ENCODE measurements at places on chromosomes 7 and 10.

GRCh38 chr10:121063744-121064143, 212.6 kb downstream of the WDR11 start:
- DNase-seq, result no peak

- DNase-seq, result no peak
These were observed 111.6 kb downstream of the ARHGAP22 start for GRCh38 chr10:48493083-48493871.

- no peak for DNase-seq
These were observed 135.5 kb downstream of the BICC1 start for GRCh38 chr10:58648131-58648530.

DNA sequence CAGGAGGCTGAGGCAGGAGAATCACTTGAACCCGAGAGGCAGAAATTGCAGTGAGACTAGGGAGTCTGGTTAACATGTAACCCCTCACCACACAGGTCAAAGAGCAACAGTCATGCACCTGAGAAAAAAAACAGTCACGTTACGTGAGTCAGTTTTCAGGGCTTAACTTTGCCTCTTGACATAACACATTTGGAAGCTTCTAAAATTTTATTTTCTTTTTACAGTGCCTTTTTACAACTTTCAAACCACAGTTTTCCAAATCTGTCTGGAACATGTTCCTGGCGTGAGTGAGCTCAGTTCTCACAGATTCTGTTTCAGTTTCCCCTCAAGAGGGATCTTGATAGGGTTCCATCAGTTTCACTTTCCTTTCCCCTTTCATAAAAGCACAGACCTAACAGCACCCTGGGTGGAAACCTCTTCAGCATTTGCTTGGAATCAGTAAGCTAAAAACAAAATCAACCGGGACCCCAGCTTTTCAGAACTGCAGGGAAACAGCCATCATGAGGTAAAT, 4.4 kb downstream of the IFIT3 start:
- peak; percentile 76 for DNase-seq

GRCh38 chr7:151167197-151167961, at the start of gene GBX1:
Gene GBX1 (minus strand): TSS chr7:151167694. CDS start chr7:151167548, 146 bp downstream.
- DNase-seq, result no peak

- DNase-seq, result no peak
These were observed 82.4 kb upstream of the CHST15 start for GRCh38 chr10:124175701-124176348.

DNA sequence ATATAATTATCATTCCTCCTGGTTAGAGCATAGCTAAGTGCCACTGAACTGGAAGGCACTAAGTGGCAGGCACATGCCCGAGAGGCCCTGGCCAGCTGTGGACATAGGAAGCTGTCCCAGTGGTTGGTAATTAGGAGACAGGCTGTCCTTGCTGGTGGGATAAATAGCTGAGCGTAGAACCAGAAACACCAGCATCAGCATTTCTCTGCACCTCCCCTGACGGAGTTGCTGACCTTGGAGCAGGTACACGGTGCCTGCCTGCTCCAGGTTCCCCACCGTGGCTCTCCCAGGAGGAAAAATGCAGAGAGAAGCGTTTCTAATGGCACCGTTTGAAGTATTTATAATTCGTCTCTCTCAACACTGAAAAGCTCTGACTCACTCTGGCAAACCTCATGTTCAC, 5.6 kb upstream of the ABLIM1 start:
- no peak for DNase-seq

DNA sequence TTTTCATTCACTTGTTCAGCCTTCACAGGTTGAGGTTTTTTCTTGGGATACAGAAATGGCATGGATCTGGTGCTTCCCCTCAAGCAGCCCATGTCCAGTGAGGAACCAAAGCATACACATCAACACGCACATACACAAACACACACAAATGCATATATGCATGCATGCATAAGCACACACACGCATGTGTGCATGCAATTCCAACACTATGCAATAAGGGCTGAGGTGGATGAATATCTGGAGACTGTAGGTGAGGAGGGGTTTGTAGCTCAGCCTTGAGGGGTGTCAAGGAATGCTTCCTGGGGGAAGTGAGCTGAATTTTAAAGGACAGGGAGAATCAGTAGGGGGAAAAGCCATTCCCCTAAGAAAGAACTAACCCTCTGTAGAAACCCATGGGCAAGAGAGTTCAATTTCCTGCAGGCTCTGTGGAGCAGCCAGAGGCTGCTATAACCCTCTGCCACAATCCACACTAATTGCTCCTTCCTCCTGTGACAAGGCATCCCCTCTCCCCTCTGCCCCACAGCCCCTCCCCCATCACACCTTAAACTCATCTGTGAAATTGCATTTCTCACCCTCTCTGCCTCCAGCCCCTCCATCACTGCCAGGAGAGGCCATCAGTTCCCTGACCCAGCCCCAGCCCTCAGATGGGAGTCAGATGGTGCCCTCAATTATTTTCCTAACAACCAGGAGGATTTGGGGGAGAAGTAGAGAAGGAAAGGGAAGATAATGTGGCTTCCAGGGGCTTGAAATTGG, 316.4 kb downstream of the RPS24 start:
- DNase-seq, result no peak

DNA sequence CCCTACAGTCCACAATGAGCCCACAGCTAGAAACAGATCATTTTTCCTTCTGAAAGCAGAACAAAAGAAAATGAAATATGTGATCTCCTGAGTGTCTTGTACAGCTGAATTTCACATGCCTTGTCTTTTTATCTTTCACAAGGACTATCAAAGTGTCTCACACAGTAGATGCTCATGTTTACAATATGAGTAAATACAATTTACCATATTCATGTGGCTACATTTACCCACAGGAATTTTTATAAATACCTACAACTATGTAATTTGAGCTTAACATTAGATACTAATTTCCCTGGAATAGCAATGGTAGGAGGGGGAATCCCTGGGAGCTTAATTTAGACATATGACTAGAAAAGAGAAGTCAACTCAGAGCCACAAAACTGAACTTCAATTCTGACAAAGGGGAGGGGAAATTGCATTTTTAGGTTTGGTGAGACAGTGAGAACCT, 186.2 kb downstream of the MACC1 start:
- peak; percentile 64 for DNase-seq

- DNase-seq, result no peak
These were observed 29.2 kb upstream of the ZNRF2 start for GRCh38 chr7:30255064-30255769.

DNA sequence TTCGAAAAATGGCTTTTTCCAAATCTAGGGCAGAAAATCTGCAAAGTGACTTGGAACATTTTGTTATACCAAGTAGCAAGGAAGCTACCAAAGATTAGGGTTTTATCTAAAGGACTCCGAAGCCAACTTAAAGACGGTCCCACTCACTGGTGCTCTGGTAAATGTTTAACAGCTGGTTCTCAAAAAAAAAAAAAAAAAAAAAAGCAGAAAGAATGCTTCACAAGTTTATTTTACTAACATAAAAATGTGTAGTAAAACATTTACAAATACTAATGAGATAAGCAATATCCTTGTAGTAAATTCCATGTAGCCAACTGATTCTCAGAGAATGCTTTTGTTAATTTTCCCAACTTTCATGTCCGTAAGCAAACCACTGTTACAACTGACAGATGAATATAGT, 38.4 kb downstream of the TAF3 start:
- DNase-seq, result no peak

GRCh38 chr10:15084502-15084922, 4.1 kb downstream of the ACBD7 start:
- DNase-seq, result peak; percentile 95

- DNase-seq, result no peak
These were observed 268.5 kb downstream of the ADARB2 start for GRCh38 chr10:1468811-1469210.

- no peak for DNase-seq
These were observed 52.7 kb downstream of the SCIN start for GRCh38 chr7:12623223-12623622.

- no peak for DNase-seq
These were observed 47.2 kb downstream of the PRF1 start for GRCh38 chr10:70555371-70555770.

- DNase-seq, result no peak
These were observed 258.3 kb downstream of the GATA3 start for GRCh38 chr10:8312781-8313180.

DNA sequence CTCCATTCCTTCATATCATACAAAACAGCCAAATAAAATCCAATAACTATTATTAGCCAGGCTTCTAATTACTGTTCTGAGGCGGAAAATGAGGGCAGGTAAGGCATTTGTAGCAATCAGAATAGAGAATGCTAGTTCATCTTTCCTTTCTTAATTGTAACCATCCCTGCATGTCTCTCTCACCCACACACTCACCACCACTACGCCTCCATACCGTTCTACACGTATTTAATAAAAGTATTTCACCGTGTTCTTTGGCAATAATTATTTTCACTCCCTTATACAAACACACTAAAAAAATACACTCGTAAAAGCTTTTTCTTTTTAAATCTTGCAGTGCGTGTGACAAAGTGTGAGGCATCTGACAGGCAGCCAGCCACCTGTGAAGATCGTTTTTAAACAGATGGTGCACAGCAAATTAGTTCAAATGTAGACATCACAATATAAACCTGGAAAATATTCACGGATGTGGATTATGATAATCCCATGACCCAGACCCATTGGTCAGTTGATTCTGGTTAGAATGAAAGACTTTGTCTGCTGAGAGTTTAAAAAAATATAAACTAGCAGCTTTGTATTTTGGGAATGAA, 653.6 kb downstream of the REEP3 start:
- no peak for DNase-seq

GRCh38 chr7:142529591-142529990, 219.7 kb upstream of the PRSS1 start:
- DNase-seq, result no peak

GRCh38 chr10:11457336-11457735, 154.1 kb downstream of the USP6NL start:
- DNase-seq, result no peak

GRCh38 chr7:134533288-134533771, 6.0 kb downstream of the AKR1B10 start:
- peak; percentile 33 for DNase-seq

DNA sequence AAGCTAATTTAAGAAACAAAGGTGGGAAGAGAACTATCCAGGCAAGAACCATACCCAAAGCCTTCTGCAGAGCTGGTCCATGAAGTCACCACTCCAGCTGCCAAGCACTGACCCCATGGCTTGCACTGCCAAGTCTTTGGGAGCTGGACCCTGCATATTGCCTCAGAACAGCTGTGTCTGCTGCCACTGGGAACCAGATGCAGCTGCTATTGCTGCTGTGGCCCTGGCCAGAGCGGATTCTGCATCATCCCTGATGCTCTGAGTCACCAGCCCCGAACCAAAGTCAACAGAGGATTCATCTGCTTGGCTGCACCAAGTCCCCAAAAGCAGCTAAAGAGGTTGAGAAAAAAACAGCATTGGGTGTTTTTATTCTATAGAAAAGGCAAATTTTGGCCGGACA, 39.2 kb upstream of the GSAP start:
- peak; percentile 98 for DNase-seq

DNA sequence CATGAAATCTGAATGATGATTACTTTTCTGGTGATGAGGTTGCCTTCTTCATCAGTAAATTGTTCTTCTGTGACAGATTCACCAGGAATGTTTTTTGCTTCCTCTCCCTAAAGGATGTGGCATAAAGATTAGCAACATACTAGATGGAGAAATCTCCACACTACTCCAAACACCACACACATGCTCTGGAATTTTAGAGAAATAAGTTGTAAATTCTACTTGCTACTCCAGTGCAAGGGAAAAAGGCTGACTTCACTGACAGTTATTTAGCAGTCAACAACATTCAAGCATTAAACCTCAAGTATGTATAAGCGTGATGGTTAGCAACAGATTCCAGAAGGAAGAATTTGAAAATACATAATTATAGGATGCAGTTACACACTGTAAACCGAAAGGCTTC, 137.9 kb upstream of the CCDC6 start:
- DNase-seq, result peak; percentile 24

GRCh38 chr10:133100706-133101415, 13.1 kb downstream of the ADGRA1 start:
- DNase-seq, result no peak

DNA sequence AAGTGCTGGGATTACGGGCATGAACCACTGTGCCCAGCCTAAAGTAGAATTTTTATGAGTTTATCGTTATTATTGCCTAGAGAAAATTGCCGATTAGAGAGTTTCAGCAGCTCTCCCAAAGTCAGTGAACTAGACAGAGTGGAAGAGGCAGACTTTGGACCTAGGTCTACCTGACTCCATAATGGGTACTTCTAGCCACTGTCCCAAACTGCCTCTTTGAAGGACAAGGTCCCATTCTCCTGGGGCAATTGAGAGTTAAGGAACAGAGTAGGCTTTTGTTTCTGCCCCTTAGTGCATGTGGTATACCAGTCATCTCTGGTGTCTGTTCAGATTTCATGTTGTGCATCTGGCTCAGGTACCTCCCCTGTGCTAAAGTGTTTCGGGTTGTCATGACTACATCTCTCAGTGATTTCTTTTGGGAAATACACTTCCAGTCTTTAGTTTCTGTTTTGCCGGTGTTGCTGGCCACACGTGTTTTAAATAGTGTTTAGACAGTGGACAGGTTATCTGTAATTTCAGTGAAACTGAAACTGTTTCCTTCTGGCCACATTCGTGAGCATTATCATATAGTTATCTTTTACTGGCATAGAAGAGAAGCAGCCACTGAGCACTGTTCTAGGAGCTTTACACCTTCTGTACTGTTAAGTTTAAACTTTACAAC, 4.7 kb downstream of the TMEM236 start:
- peak; percentile 27 for DNase-seq

DNA sequence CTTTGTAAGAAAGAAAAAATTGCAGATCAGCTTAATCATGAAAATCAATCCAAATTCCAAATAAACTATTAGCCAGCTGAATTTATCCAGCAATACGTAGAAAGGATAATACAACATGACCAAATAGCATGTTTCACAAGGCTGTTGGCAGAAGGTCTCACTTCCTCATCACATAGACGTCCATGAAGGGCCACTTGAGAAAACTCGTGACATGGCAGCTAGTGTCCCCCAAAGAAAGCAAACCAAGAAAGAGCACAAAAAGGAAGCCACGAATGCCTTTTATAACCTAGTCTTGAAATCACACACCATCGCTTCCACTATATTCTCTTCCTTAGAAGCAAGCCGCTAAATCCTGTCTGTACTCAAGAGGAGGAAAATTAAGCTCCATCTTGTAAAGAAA, 105.6 kb upstream of the NRBF2 start:
- no peak for DNase-seq

GRCh38 chr10:47054974-47055373, 143.7 kb downstream of the PTPN20 start:
- no peak for DNase-seq

- peak; percentile 69 for DNase-seq
These were observed 249.7 kb downstream of the ELMO1 start for GRCh38 chr7:37198906-37199485.

All from fibroblast of mammary gland (primary cell).